ENCODE measurements at places on chromosomes 5 and 9.

DNA sequence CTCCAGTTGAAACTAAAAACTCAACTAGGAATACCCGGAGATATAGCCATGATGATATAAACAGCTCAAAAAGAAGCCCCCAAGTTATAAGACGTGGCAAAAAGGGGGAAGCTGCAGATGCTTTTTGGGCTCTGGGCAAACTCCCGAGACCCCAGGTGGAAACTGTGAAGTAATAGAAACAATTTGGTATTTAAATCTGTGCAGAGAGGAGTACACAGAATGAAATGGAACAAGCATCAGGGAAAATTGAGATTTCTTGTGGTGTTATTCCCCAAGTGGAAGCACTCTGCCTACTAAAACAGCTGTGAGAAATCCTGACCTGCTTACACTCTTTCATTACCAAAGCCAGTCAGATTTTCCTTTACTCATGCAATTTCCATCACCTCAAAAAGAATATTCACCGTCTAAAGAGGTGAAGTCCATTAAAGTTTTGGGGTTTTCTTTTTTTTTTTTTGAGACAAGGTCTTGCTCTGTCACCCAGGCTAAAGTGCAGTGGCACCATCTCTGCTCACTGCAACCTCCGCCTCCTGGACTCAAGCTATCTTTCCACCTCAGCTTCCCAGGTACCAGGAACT, 23.5 kb downstream of the SAXO1 start:
- DNase-seq = no peak

- no peak for DNase-seq
Observed at GRCh38 chr9:83665580-83666200, 42.1 kb downstream of the UBQLN1 start.

DNA sequence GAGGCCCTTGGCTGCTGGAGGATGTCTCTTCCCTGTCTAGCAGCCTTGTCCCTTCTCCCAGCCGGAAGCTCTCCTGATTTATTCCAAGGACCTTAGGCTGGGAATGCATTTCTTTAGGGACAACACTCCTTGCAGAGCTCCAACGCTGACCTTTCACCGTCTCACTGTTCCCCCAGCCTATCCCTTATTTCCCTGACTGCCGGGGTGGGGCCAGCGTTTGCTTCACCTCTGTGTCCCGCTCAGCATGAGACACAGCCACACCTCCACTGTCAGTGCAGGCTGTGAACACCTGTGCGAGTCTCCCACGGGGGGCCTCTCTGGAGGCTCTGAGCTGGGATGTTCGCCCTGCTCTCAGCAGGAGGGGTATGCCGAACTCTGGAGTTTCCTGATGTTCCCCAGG, 106.2 kb upstream of the FCN2 start:
- no peak for DNase-seq

GRCh38 chr9:20255052-20255451, 367.2 kb downstream of the MLLT3 start:
- DNase-seq = no peak

DNA sequence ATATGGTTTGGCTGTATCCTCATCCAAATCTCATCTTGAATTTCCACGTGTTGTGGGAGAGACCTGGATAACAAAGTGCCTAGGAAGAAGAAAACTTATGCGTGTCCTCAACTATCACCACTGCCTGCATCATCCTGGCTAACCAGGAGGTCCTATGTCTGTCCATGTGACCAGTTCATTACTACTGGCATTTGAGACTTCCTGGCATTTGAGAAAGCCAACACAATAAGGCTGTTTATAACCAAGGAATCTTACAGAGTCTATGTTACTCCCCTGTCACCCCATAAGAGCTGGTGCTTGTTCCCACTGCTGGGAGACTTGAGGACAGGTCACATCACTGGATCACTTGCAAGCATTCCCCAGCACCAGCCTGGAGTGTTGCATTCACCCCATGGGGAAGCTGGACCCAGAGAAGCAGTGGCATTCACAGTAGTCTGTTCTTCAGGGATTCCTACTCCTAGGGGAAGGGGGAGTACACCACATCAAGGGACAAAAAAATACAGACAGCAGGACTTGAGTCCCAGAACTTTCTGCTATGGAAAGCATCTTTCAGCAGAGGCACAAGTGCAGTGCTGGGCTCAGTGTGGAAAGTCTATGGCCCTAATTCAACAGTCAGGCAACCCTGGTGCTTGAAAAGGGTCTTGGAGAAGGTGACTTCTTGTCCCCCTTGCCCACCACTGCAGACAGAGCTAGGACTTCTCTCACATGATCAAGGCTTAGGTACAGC, 717.1 kb downstream of the SEMA5A start:
- DNase-seq = no peak

- no peak for DNase-seq
Observed at GRCh38 chr9:133111808-133112662, 9.0 kb downstream of the RALGDS start.

- DNase-seq = no peak
Observed at GRCh38 chr9:86183229-86184137, 76.0 kb downstream of the C9orf153 start.

DNA sequence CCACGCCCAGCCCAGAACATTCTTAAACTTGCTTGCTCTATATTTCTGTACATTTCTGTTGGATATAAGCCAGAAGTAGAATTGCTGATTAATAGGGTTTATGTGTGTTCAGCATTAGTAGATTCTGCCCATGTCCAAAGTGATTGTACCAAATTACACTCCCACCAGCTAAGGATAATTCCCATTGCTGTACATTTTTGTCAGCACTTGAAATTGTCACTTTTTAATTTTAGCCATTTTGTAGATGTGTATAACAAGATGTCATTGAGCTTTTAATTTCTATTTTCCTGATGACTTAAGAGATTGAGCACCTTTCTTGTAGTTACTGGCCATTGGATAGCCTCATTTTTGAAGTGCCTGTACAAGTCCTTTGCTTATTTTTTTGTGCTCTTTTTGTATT, 46.4 kb downstream of the AQP7 start:
- DNase-seq = no peak

DNA sequence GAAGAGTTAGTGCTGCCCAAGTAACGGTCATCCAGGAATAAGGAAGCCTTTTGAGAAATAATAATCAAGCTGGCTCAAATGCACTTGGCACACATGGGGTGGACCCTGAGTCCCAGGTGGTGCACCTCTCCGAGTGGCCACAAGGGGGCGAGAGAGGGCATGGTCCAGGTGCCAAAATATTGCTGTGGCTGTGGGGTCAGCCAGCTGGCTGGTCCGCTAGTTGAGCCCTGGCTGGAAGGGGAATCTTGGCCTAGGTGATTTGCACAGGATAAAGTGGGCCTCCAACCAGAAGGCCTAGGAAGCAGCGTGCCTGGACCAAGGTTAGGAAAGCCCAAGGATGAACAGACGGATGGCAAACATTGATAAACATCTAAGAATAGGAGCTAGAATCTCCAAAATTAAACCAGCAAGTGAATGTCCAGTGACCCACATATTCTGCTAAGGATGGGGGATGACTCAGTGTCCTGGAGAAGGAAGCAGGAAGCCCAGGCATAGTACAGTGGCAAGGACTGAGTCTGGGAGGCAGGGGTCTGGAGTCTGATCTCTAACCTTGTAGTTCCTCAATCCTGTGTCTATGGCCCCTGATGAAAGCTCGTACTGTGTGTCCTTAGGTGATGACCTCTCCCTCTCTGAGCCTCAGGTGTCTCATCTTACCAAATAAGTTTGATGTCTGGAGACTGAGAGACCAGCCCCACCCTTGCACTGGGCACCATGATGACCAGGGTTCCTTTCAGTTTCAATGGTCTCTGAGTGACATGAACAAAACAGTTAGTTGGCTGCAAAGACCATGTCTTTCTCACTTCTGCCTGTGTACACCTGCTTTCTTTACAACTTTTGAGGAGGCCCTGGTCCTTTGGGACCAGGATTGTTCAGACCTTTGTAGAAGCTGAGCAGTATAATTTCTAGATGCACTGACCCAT, 19.2 kb upstream of the SHB start:
- peak; percentile 79 for DNase-seq

GRCh38 chr9:100294341-100294740, 58.4 kb downstream of the TEX10 start:
- DNase-seq = no peak
